ENCODE measurements at places on chromosomes 1 and 21.

GRCh38 chr1:119774746-119775490, 6.2 kb upstream of the HMGCS2 start:
- no peak for DNase-seq

DNA sequence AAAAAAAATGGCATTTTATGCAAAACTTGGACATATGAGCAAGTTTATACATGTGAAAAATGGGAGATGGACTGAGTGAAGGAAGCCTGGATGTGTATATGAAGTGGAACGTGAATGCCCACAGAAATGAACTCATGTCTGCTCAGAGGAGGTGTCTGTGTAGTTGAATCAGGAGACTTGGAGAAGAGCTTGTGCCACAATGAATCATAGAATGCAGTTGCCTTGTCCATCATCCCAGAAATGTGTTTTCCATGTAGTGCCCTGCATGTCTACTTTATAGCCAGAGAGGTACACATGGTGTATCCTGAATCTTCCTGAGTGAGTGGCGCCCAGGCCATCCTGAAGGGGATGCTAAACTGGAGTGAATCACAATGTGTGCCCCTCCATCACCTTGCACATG, 2.6 kb upstream of the ILDR2 start:
- no peak for DNase-seq

DNA sequence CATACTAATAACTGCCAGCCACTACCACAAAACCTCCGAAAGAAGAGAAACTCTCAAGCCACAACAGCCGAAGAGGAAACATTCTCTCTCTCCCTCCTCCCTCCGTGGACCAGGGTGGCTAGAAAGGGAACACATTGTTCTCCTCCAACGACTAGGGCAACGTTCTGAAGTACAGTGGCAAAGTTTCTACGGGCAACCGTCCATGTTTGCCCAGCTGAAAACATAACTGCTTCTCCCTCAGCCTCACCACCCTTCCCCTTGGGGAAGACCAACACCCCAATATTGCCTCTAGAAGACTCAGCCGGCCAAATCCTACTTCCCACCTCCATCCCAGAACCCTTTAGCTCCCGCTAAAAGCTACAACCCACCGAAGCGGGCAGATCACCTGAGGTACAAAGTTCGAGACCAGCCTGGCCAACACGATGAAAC, 2.0 kb downstream of the GLUL start:
- DNase-seq = no peak

DNA sequence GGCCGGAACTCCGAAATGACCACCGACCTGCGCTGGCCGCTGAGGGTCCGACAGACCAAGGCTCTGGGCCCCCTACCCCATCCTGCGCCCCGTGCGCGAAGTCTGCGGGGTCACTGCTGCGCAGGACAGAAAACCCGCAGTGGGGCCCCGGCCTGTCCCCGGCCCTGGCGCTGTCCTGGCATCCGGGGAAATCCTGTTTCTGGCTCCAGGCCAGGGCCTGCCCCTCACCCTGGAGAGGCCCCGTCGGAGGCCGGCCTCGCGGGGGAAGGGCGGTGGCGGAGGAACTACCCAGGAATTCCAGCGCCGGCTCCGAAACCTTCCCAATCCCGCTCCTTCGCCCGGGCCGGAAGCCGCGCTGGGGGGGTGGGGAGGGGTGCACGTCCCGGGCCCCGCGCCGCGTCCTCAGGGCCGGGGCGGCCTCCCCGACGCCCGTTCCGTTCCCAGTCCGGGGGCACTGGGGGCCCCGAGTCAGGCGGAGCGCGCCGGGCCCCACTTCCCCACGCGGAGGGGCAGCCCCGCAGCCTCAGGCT, 77.0 kb downstream of the MORN1 start:
- DNase-seq = no peak

GRCh38 chr1:201540846-201541735, 2.2 kb downstream of the NAV1 start:
- no peak for DNase-seq

- DNase-seq = no peak
These were observed 17.0 kb upstream of the ABCD3 start for GRCh38 chr1:94401206-94401605.

DNA sequence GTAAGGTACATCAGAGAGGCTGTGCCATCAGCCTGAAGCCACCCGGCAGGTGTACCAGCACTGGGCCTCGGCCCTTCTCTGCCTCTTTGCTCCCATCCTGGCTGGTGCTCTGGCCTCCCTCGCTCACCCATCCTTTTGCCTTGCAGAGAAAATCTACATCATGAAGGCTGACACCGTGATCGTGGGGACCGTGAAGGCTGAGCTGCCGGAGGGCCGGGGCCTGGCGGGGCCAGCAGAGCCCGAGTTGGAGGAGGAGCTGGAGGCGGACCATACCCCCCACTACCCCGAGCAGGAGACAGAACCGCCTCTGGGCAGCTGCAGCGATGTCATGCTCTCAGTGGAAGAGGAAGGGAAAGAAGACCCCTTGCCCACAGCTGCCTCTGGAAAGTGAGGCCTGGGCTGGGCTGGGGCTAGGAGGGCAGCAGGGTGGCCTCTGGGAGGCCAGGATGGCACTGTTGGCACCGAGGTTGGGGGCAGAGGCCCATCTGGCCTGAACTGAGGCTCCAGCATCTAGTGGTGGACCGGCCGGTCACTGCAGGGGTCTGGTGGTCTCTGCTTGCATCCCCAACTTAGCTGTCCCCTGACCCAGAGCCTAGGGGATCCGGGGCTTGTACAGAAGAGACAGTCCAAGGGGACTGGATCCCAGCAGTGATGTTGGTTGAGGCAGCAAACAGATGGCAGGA, 24.5 kb upstream of the TNFRSF1B start:
- DNase-seq = no peak

GRCh38 chr1:151510957-151511635, at the start of gene CGN:
Gene CGN (plus strand): TSS chr1:151511387. CDS start chr1:151518520, 7,133 bp downstream.
- DNase-seq = peak; percentile 83
